ENCODE measurements at places on chromosomes 16 and 17.

DNA sequence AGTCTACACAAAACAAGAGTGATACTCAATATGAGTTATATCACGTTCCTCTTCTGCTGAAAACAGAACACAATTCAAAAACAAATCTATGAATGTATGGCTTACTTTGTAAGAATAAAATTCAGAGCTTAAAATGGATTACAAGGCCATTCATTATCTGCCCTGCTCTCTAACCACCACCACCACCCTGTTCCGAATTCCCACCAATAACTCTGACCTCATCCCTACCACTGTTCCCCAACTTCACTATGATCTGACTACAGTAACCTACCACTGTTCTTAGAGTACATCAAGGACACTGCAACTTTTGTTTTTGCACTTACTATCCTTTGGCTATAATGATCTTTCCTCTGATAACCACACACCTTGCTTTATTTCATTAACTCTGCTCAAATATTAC lies 21.3 kb downstream of the FBXL20 start:
- DNase-seq, result no peak

DNA sequence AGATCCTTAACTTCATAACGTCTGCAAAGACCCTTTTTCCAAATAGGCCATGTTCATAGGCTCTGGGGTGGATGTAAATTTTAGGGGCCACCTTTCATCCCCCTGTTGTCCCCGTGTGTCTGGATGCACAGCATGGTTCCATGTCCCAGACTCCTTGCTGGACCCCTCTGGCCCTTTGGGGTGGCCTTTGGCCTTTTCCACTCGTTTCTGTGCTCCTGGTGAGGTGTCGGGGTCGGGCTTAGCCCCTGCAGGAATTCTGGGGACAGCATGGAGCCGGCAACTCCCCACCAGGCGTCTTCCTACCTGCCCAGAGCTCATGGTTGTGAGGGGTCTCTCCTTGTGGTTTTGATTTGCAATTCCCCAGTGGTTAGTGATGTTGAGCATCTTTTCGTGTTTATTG lies 183.5 kb downstream of the SEC14L1 start:
- no peak for DNase-seq

DNA sequence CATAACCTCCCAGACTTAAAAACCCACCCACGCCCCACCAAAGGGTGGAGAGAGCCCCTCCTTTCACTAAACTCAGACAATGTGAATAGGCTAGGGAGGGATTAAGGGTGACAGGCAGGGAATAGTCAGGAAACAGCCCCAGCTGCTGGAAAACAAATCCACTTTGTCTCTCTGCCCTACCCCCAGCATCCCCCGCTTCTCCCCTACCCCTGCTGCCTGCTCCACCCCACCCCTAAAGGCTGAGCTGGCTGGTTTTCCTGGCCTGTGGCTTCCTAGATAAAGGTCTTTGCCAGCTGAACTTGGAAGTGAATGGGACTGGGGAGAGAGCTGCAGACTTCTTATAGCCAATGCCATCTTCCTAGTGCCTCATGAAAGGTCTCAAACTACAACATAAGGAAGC lies 15.0 kb downstream of the CAVIN1 start:
- no peak for DNase-seq

GRCh38 chr16:19785512-19786130 lies 67.5 kb downstream of the IQCK start:
- no peak for DNase-seq

DNA sequence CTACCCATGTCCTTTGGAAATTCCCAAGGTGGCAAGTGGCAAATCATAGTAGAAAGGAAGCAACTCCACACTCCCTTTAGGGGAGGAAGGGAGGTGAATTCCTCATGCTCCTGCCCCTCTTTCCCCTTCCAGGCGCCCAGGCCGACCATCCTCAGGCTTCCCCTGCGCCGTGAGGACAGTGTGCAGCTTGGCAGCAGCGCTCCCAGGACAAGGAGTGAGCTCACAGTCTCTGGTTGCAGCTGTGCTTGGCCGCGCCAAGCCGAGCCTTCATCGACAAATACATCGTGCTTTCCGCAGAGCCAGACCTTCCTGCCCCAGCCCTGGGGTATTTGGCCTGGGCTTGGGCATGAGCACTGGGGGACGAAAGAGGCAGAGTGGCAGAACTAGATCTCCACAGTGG lies 112.6 kb downstream of the ENGASE start:
- no peak for DNase-seq

- no peak for DNase-seq
Measured at GRCh38 chr16:74747-75334, 2.4 kb upstream of the RHBDF1 start.

DNA sequence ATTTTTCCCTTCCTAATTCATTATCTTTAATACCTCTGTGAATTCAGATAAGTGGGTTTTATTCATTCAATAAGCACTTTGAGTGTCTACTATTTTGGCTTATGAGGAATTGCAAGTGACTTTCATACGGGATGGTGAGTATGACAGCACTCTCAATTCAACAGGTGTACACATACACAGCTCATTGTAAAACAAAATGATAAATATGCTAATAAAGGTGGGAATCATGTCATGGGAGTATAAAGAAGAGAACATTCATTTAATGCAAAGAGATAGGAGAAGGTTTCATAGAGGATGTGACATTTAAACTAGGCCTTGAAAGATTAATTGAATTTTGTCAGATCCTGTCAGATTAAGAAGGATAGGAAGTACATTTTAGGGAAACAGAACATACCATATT lies 19.4 kb downstream of the NACA2 start:
- no peak for DNase-seq

GRCh38 chr16:50696575-50697420 lies 3.4 kb downstream of the NOD2 start:
- peak; percentile 30 for DNase-seq

- no peak for DNase-seq
Measured at GRCh38 chr17:559551-560431, 154.8 kb downstream of the VPS53 start.

GRCh38 chr17:78865682-78866390 lies 25.2 kb upstream of the USP36 start:
- peak; percentile 36 for DNase-seq

- no peak for DNase-seq
Measured at GRCh38 chr17:82561429-82562035, 42.0 kb downstream of the FOXK2 start.

DNA sequence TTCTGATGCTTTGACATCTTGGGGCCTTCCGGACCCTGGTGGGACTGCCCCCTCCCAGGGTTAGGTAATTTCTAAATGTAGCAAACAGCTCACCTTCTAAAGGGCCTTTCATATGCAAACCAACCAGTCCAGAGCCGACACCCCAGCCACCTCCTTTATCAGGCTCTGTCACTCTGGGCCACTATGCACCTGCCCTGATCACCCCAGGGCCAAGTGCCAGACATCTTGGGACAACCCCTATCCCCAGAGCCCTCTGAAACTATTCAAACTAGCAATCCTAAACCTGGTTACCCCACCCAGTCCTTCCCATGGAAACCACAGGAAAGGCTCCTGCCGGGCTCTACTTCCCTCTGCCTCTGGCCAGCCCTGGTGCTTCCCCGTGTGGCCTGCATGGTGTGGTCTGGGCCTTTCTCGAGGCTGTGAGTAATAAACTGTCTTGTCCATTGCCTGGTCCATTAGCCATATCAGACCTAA lies 91.2 kb upstream of the TNRC6C start:
- no peak for DNase-seq

DNA sequence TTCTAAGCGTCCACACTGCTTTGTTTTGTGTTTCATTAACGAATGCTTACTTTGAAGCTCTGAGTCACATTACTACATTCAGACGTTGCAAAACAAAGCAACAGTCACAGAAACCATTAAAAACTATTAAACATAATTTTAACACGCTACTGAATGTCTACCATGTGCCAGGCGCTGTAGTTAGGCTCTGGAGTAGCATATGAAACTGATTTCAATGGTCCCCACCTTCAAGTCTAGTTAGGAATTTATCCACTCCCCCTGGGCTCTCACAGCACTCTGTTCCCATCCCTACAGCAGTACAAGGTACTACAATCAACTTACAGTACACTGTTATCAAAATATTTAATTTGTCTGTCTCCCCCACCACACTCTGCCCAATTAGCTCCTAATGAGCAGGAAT lies 631 bp downstream of the UTP6 start:
- no peak for DNase-seq

- no peak for DNase-seq
Measured at GRCh38 chr17:56038131-56038530, 115.1 kb upstream of the ANKFN1 start.

- no peak for DNase-seq
Measured at GRCh38 chr16:2366660-2367309, 26.3 kb upstream of the ABCA3 start.

- no peak for DNase-seq
Measured at GRCh38 chr17:37025847-37026530, 77.2 kb downstream of the AATF start.

- DNase-seq, result no peak
Measured at GRCh38 chr16:12548270-12548983, 255.3 kb downstream of the CPPED1 start.

DNA sequence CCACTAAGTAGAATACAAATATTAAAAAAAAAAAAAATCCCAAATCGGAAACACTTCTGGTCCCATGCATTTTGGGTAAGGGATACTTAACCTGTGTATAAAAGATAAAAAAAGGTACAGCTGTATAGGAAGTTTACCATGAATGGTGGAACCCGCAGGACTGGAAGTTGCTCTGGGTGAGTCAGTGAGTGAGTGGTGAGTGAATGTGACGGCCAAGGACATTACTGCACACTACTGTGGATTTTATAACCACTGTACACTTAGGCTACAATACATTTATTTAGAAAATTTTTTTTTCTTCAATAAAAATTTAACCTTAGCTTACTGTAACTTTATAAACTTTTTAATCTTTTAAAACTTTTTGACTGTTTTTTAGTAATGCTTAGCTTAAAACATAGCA lies 71.3 kb upstream of the BCAR1 start:
- no peak for DNase-seq

DNA sequence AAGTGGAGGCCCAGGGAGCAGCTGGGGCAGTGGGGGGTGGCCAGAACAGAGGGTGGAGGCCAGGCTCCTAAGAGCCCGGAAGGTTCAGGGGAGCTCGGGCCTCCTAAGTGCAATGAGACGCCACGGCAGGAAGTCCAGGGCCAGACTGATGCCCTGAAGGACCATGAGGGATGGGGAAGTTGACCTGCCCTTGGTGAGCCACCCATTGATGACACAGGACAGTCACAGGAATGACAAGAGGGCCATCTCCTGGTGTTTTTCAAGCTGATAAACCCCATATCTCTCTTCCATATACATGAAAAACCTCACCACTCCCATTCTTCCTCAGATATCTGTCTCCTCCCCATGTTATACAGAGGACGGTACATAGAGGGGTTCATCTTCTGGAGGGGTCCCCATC lies 5.8 kb upstream of the MRPL58 start:
- DNase-seq, result no peak

GRCh38 chr17:13024016-13024415 lies 6.2 kb upstream of the ELAC2 start:
- no peak for DNase-seq

- no peak for DNase-seq
Measured at GRCh38 chr16:23185656-23186055, 3.1 kb downstream of the SCNN1G start.

DNA sequence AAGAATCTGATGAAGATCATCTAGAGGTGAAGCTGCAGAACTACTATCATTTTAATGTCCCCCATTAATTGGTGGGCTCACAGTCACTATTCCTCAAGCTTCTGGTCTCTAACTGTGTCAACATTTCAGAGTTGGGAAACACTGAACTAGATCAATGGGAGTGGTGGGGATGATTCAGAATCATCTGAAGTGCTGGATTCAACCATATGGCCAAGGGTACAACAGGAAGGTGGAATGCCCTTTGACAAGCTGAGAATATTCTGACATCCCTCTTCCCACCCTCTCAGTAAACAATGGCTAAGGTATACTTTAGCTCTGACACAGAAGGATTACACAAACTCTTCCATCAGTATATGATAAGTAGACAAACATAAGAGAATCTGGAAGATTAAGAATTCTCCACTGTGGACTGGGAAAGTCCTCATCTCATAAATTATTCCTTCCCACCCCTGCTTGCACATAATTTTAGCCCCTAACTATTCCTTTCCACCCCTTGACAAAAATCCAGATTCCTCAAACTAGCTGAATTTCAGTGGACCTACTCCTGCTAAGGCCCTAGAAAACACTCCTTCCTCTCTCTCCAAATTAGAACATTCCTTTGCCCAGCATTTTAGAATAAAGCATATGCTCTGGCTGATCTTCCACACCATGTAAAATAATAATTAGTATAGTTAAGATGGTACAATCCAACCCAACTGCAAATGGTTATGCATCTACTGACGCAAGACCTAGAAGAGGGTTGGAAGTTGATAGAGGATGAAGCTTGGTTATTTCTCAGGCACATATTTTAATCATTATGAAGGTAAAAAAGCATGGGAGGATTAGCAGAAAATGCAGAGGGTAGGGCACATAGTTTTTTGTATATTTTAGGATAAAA lies 16.3 kb upstream of the RFFL start:
- no peak for DNase-seq

GRCh38 chr17:8153031-8153451 lies 837 bp upstream of the PER1 start:
- DNase-seq, result no peak

GRCh38 chr16:55308973-55309372 lies 15.0 kb upstream of the IRX6 start:
- DNase-seq, result no peak

DNA sequence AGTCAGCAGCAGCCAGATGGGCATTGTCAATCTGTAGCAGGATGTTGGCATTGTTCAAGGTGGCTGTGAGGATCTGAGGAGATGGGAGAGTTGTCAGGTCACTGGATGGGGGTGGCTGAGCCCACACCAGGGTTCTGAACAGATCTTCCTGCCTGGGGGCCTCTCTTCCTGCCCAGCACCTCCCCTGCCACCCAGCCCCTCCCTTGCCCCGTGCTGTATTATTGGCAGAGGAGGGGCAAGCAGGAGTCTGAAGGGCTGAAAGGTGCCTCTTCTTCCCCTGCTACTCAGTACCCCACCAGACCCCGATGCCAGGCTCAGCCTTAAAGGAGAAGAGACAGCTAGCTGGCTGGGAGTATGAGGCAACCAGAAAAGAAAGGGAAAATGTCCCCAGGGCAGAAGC lies 93.0 kb downstream of the GOSR1 start:
- no peak for DNase-seq

- DNase-seq, result no peak
Measured at GRCh38 chr16:12410837-12411490, 392.7 kb downstream of the CPPED1 start.

DNA sequence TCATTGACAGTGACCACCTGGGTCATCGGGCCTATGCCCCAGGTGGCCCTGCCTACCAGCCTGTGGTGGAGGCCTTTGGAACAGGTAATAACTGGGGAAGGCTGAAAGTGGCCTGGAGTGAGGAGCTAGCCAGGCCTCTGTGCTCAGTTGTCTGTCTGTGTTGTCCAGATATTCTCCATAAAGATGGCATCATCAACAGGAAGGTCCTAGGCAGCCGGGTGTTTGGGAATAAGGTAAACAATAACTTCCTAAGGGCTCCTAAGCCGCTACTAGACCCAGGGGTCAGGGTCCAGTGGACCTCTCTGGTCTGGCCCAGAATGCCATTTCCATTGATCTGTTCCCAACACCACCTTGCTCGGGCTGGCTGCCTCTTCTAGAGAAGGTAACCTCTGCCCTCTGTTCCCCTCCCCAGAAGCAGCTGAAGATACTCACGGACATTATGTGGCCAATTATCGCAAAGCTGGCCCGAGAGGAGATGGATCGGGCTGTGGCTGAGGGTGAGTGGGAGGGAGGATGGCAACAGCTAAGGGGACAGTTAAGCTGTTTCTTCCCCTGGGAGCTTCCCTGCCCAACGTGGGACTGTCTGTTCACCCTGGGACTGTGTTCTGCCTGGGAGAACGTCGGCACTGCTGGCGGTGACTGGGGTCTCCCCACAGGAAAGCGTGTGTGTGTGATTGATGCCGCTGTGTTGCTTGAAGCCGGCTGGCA lies 1.9 kb upstream of the MLX start:
- DNase-seq, result no peak

Measured in activated CD4-positive, alpha-beta T cell treated with anti-CD3 and anti-CD28 coated beads for 1 hour (primary cell).